ENCODE measurements at places on chromosomes 13 and 19.

GRCh38 chr19:28456708-28457320 is 756.1 kb downstream of the UQCRFS1 start:
- no peak for DNase-seq

DNA sequence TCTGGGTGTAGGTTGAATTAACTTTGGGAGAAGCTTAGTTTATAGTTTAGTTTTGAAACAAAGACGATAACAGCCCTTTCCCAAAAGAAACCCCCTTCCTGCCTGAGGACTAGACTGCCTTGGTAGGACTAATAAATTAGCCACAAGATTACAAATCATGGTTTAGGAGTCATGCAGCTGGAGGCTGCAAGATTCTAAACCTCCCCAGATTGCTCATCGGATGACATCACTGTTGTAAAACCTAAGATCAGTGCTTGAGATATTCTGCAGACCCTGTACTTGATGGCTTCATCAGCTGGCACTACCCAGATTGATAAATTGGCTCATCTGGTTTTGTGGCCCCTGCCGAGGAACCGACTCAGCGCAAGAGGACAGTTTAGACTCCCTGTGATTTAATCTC is 35.9 kb upstream of the MPHOSPH8 start:
- no peak for DNase-seq

DNA sequence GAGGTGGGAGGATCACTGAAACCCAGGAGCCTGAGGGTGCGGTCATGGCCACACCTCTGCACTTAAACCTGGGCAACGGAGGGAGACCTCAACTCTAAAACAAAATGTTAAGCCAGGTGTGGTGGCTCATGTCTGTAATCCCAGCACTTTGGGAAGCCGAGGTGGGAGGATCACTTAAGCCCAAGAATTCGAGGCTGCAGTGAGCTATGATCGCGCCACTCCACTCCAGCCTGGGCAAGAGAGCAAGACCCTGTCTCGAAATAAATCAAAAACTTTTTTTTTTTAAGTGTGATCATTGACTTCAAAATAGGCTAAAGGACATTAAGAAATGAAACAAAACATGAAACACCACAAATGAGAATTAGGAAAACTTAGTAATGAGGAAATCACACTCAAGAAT is 16.3 kb upstream of the ADPRHL1 start:
- DNase-seq = no peak

DNA sequence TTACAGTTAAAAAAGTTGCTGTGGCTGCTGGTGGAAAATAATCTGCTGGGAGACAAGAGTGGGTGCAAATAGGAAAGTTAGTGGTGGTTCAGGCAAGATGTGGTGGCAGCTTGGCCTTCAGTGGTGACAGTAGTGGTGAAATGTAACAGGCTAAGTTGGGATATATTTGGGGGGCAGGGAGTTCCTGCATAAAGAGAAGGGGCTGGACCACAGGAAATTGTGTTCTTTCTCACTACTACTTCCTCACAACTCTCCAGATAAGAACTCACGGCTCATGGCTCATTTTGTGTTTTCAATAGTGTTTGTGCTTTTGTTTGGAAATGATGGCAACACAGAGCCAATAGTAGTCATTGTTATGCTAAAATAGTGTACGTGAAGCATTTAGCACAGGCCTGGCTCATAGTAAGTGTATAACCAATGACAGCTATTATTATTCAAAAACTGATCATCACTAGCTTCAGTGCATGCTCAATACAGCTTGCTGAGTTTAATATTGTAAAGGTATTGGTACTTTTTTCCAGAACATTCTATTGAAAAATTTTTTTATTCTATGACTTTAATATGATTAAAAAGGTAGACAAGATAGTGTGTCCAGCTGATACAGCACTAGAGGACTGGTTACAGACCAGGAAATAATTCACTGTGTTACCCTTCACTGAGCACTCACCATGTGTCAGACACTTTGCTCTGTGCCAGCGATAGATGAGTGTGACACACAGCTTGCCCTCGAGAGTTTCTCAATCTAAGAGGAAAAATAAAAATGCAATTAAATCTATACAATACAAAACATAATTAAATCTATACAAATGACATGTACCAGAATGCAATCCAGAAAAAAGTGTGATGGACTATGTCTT is 209.8 kb downstream of the POU4F1 start:
- no peak for DNase-seq

DNA sequence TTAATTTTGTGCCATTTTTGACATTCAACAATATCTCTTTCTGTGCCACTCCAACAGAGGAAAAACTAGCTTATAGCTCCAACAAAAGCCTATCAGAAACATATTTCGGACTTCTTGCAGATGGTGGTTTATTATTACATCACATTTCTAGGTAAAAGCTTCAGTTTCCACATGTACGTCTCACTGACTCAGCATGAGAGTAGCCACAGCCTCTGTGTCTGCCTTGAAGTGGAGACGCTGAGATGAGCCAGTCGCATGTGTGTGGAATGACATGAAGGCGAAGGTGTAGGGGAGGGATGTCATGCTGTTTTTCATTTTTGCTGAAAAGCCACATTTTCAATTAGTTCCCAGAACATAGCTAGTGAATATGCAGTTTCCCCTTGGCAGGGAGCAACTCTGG is 598.6 kb downstream of the EFNB2 start:
- DNase-seq = no peak

DNA sequence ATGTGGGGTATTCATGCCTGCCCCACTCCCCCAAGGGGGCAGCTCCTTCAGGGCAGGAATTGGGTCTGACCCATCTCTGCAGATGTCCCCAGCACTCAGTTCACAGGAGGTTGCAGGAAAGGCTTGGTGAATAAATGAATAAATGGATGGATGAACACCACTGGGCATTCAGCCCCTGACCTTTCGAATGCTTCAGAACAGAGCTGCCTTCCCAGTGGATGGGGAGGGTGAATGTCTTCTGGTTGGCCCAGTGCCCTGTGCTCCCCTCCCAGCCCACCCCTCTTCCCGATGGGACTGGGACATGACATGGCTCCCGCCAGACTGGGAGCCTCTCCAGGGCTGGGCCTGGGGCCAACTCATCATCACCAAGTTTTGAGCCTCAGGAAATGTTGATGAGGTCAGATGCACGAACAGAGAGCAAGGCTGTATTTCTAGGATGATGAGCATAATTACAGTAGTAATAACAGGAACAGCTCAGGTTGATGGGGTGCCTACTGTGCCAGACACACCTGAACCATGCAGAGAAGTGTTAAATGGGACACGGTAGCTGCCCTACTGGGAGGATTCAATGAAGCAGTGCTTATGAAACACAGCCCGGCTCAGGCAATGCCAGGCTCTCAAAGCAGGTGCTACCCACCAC is 25.7 kb downstream of the VRK3 start:
- DNase-seq = no peak

GRCh38 chr19:47821460-47822020 is at the start of gene CRX:
TSS of gene CRX (plus strand) at chr19:47821937. CDS start at chr19:47834444, 12,507 bp downstream.
- no peak for DNase-seq

GRCh38 chr13:46211116-46211482 is 629 bp upstream of the LRRC63 start:
- peak; percentile 17 for DNase-seq

DNA sequence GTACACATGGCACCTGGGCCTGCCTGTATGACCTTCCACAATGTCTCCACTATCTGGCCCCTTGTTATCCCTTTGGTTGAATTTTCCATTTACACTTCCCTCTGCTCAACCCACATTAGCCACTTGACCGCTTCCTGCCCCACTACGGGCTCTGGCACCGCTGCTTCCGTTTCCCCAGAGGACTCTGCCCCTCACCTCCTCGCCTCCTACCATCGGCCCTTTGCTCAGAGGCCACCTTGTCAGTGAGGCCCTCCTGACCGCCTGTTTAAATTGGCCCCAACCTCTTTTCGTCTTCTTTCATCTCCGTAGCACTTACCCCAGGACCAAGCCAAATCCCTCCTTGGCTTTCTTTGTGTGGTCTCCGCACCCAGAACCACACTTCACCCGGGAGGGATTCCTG is 47.4 kb downstream of the SOX1 start:
- DNase-seq = no peak

DNA sequence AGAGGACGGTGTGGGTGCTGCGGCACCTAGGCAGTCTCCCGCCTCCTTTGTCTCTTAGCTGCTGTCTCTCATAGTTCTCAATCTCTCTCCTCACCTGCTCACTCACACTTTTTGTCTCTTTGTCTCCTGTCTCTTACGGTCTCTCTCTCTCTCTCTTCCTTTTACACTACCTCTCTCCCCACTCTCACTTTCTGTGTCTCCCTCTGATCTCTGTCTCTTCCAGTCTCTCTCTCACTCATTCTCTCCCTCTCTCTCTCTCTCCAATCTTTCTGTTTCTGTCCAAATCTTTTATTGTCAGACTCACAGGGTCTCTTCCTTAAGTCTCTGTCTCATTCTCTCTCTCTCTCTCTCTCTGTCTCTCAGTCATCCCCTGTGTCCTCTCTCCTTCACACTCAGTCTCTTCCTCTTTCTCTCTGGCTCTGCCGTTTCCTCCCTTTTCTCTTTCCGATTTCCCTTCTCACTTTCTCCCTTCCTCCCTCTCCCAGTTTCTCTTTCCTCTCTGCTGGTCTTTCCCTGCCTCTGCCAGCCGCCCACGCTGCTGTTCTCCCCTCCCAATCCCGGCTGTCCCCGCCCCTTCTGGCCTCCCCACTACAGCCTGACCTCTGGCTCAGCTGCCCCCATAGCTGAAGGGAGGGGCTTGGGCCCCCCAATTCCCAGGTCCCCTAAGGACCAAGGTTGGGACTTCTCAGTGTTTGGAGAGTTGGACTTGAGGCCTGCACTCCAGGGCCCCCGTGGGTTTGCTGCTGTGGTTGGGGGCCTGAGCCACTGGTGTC is at the start of gene PLEKHA4:
PLEKHA4 (minus strand) TSS at position 504 of the 773 bp plus-strand sequence. CDS start 997 bp downstream, outside the sequence.
- DNase-seq = no peak

Data from NCI-H1694 treated with DMSO at 0.1 percent for 48 hours (cell line).